ENCODE measurements at places on chromosomes 12 and 14. TPM values are rescaled to one million over a fixed set of nuclear protein-coding genes. Genes with fewer than 3 reads are reported as not detected.

Gene GUCY2C
- not detected for total RNA-seq

Gene TMCC3
- 14.9 TPM for total RNA-seq

Gene KCNC2
- not detected for total RNA-seq

Gene SALL2
- total RNA-seq, result 1.6 TPM

Gene CD69
- 1.9 TPM for total RNA-seq

Gene OVCH1
- total RNA-seq, result not detected

Gene TEX22
- not detected for total RNA-seq

Gene KCNK13
- total RNA-seq, result not detected

Gene GALNT8
- total RNA-seq, result not detected

Gene TMPRSS12
- not detected for total RNA-seq

Gene GDF3
- not detected for total RNA-seq

Gene CCDC38
- not detected for total RNA-seq

Gene PLCZ1
- total RNA-seq, result not detected

Gene KRT73
- not detected for total RNA-seq

Gene TRAFD1
- 33.0 TPM for total RNA-seq

Gene ANGEL1
- 8.3 TPM for total RNA-seq

Gene SPX
- 0.29 TPM for total RNA-seq

Gene AKT1
- 244 TPM for total RNA-seq

Gene KRT82
- not detected for total RNA-seq

Gene DAZAP2
- total RNA-seq, result 127 TPM

Gene SLC6A15
- 10.2 TPM for total RNA-seq

Gene FSCB
- total RNA-seq, result 0.22 TPM

Gene ASCL1
- total RNA-seq, result not detected

Gene EIF2S3B
- total RNA-seq, result 2.8 TPM

Gene INHBC
- not detected for total RNA-seq

Gene POP5
- 9.8 TPM for total RNA-seq

Gene MAP3K9
- 0.88 TPM for total RNA-seq

Gene CEBPE
- not detected for total RNA-seq

Gene WNT5B
- total RNA-seq, result 120 TPM

Gene CLEC2B
- 26.2 TPM for total RNA-seq

Gene LRP1-AS
- total RNA-seq, result not detected

Gene KERA
- not detected for total RNA-seq

Gene SLC7A8
- 1.1 TPM for total RNA-seq

Gene ABHD12B
- total RNA-seq, result not detected

Gene DLK1
- not detected for total RNA-seq

Gene RIMBP2
- total RNA-seq, result not detected

Gene SRRM4
- not detected for total RNA-seq

Gene ZFYVE21
- total RNA-seq, result 23.3 TPM

Gene SLC22A17
- total RNA-seq, result 7.7 TPM

Gene BHLHE41
- 1.6 TPM for total RNA-seq

Gene CDKN1B
- 38.7 TPM for total RNA-seq

Gene RNF41
- 104 TPM for total RNA-seq

Gene RNASE2
- not detected for total RNA-seq

Gene TEP1
- 15.8 TPM for total RNA-seq

Gene COX8C
- not detected for total RNA-seq

Gene DBX2
- not detected for total RNA-seq

Gene FGF6
- not detected for total RNA-seq

Gene STAT6
- total RNA-seq, result 83.4 TPM

Gene ZDHHC17
- total RNA-seq, result 48.1 TPM

All from placental pericyte (primary cell).